Kidney epithelial cell (primary cell): ENCODE measurements at places on chromosomes 7 and 10. TPM values are rescaled to one million over a fixed set of nuclear protein-coding genes. Genes with fewer than 3 reads are reported as not detected.

The ZDHHC6 gene
- total RNA-seq = 19.0 and 21.8 TPM in 2 replicates

- DNase-seq = no peak
Measured at GRCh38 chr7:47967708-47968107, 11.7 kb downstream of the HUS1 start.

DNA sequence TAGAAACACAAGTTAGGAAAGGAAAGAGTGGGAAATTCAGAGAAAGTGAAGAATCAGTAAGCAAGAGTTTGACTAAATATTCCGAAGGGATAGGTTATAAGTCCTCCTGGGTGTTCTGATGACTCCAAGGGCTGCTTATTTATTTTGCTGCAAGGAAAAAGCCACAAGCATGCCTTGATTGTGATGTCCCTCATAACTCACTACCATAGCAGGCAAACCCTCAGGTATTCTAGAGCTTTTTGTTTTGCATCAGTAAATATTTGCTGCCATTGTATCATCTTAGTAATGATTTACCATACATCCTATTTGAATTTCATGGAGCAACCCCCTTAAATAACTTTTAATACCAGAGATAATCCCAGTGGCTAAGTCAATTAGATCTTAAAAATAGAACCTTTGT, 688.1 kb downstream of the SUGCT start:
- no peak for DNase-seq

The CDH23 gene
- 0.04 and 0.14 TPM in 2 replicates for total RNA-seq

The PKD2L1 gene
- total RNA-seq = not detected in 2 replicates

- DNase-seq = no peak
Measured at GRCh38 chr10:60163786-60164185, 225.9 kb downstream of the ANK3 start.

DNA sequence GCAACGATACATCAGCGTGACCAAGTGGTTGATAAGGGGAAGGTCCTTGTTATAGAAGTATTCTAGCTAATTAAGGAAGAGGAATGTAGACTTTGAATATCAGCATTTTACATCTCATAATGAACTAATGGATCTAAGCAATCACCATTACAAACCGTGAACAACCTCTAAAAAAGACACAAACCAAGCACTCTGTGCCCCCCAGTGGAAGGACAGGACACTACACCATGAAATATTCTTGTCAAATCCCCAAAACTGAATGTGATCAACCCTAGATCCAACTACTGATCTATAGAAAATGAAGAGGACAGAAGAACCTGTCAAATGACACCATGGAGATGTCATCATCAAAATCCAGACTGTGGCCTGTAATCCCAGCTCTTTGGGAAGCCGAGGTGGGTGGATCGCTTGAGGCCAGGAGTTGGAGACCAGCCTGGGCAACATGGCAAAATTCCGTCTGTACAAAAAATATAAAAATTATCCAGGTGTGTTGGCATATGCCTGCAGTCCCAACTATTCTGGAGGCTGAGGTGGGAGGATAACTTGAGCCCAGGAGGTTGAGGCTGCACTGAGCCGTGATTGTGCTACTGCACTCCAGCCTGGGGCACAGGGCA, 111.3 kb upstream of the CARD11 start:
- DNase-seq = no peak

GRCh38 chr10:99975942-99976809, 33.6 kb downstream of the DNMBP start:
- DNase-seq = no peak

The SAP25 gene
- total RNA-seq = 0.62 TPM in 1 of 2 replicates, not detected in the other

The VSTM4 gene
- 0.50 and 0.68 TPM in 2 replicates for total RNA-seq

The CLEC5A gene
- total RNA-seq = not detected in 2 replicates

- no peak for DNase-seq
Measured at GRCh38 chr7:43700059-43700501, 29.2 kb downstream of the COA1 start.

DNA sequence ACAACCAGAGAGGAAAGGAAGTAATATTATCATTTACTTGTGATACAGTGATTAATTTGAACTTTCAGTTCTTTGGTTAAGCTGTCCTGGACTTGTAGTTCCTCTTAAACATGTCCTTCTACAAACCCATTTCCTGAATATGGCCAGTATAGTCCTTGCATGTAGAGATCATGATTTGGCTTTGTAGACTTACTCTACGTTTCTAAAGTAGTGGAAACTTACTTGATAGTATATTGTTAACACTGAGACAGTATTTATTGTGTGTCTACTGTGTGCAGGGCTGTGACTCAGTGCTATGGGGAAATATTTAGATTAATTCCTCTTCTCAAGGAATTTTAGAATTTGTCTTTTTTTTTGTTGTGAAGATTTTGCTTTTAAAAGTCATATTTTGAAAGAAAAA, 109.5 kb downstream of the NRF1 start:
- no peak for DNase-seq

GRCh38 chr10:96374985-96375830, 16.4 kb upstream of the OPALIN start:
- DNase-seq = peak; percentile 44

DNA sequence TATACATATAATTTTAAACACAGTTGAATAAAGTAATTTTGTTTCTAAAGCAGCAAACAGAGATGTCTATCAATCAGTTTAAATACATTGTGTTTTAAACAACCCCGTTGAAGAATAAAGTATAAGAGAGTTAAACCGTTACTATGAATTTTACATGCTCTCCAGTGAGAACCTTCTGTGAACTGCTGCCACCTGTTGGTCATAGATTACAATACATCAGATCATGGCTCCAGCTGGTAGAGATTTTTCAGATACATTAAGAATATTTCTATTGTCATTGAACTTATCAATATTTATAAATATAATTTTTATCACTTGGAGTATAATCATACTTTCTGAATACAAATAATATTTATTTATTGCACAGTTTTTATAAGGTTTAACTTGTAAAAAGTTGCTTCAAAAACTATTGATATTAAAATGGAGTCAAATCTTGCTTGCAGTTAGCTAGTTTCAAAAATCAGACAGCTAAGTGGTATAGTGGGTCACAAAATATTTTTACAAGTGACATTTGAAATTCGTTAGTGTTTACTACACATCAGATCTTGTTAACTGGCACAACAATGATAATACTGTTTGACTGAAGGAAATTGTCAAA, 561.2 kb upstream of the PHF14 start:
- no peak for DNase-seq

The NXPH1 gene
- not detected in 2 replicates for total RNA-seq

GRCh38 chr10:108788891-108789290, 1134.4 kb downstream of the XPNPEP1 start:
- no peak for DNase-seq

The PTTG1IP2 gene
- total RNA-seq = not detected in 2 replicates

The RAB19 gene
- total RNA-seq = 6.4 and 10.2 TPM in 2 replicates

GRCh38 chr7:135260930-135261721, 27.5 kb downstream of the STRA8 start:
- DNase-seq = no peak

The SPDYE16 gene
- total RNA-seq = not detected in 2 replicates

DNA sequence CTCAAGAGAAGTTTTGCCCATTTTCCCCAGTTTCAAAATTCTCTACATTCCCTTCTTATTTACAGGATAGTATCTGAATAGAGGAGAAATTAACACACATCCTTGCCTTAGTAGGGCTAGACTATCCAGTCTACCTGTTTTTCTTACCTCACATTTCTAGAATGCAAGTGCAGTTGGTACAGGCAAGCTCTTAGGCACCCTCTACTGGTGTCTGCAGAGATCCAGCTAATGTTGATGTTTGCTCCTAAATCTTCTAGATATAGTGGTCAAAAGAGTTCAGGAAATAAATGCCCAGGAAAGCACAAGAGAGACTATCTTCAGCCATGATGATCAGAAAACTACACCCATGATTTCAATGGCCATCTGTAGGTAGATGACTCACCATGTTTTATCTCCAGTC, 205.3 kb downstream of the HTR7 start:
- DNase-seq = no peak
